Mammary epithelial cell (primary cell): ENCODE measurements at places on chromosomes 2 and 18. TPM values are rescaled to one million over a fixed set of nuclear protein-coding genes. Genes with fewer than 3 reads are reported as not detected.

TEX44 gene
- total RNA-seq: not detected

CENPA gene
- total RNA-seq: 11.6 and 18.2 TPM in 2 replicates

AP1S3 gene
- total RNA-seq: 41.1 and 48.9 TPM in 2 replicates

SERPINB12 gene
- total RNA-seq: not detected in 2 replicates

GPBAR1 gene
- total RNA-seq: 0.45 and 0.49 TPM in 2 replicates
